Colonic mucosa (tissue), 4 donors: ENCODE measurements at places on chromosomes 1 and 21. TPM values are rescaled to one million over a fixed set of nuclear protein-coding genes. Genes with fewer than 3 reads are reported as not detected.

SLAMF9 gene
- not detected for total RNA-seq

- DNase-seq: no peak
- H3K27me3 ChIP-seq: no peaks in the 10 kb centered on the region
- H3K36me3 ChIP-seq: peaks cover 5% of the 10 kb centered on the region
- H3K4me3 ChIP-seq: no peak overlapping the region
- H3K27ac ChIP-seq: no peak overlapping the region
Observed at GRCh38 chr1:27292106-27292505, 29.9 kb upstream of the TMEM222 start.

DNA sequence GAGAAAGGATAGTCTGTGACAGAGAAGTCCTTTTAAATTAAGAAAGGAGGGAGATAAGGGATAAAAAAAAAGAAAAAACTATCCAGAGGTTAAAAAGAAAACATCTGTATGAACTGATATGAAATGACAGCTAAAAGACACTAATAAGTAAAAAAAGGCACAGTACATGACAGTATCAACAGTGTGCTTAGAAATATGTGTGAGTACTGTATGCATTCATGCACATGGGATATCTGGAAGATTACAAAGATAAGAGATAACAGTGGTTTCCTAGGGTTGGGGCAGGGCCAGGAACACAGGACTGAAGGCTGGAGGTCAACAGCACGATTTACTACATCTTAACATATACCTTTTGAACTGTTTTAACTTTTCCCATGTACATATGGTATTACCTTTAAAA, 13.3 kb downstream of the PTP4A2 start:
- H3K4me1 ChIP-seq: peaks cover 25% of the 10 kb centered on the region
- H3K27me3 ChIP-seq: no peaks in the 10 kb centered on the region
- peak overlapping the region; percentile 45 for H3K27ac ChIP-seq
- no peak overlapping the region for H3K4me3 ChIP-seq
- no peaks in the 10 kb centered on the region for H3K36me3 ChIP-seq
- DNase-seq: no peak

SDHB gene
- total RNA-seq: 208 TPM

SLFNL1 gene
- total RNA-seq: 0.27 TPM

- no peaks in the 10 kb centered on the region for H3K36me3 ChIP-seq
- no peak overlapping the region for H3K27ac ChIP-seq
- no peak overlapping the region for H3K4me3 ChIP-seq
Observed at GRCh38 chr1:113934511-113935055, 5.5 kb downstream of the HIPK1 start.

DNA sequence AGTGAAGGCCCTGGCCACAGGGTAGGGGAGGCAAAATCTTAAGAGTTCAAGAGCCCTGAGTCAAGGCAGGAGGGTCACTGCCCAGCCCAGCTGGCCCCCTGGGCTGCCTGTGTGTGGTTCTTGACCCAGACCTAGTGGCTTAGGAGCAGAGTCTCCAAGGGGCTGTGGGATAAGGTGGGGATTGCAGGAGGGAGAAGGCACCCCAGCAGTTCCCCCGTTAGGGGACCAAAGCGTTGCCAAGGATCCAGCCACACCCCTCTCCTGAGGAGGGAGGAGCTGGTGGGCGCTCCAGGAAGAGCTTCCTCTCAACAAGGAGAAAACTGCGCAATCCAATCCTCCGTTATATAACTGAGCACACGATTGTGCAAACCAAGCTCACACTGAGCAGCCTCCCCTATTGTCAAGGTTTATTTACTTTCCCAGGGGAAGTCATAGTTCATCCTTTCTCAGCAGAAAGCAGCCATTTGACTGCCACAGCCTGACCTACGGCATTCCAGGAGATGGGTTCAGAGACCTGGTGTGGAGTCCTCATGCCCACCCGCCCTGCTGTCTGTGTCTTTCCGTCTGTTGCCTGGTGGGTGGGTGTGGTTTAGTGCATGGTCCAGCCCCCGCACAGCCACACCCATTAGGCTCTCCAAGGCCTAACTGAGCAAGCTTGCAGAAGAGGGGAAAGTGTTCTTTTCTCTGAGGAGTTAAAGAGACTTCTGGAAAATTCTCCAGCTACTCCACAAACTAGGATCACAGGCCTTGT, 3.5 kb downstream of the EPHX1 start:
- H3K36me3 ChIP-seq: no peaks in the 10 kb centered on the region
- DNase-seq: peak; percentile 76
- no peak overlapping the region for H3K4me3 ChIP-seq
- H3K27me3 ChIP-seq: no peaks in the 10 kb centered on the region

GRCh38 chr21:16117851-16118590, 388.2 kb downstream of the USP25 start:
- H3K27me3 ChIP-seq: no peaks in the 10 kb centered on the region
- no peak overlapping the region for H3K4me3 ChIP-seq
- no peaks in the 10 kb centered on the region for H3K36me3 ChIP-seq

PDZK1 gene
- 0.98 TPM for total RNA-seq

PTGFR gene
- total RNA-seq: 0.35 TPM

DNA sequence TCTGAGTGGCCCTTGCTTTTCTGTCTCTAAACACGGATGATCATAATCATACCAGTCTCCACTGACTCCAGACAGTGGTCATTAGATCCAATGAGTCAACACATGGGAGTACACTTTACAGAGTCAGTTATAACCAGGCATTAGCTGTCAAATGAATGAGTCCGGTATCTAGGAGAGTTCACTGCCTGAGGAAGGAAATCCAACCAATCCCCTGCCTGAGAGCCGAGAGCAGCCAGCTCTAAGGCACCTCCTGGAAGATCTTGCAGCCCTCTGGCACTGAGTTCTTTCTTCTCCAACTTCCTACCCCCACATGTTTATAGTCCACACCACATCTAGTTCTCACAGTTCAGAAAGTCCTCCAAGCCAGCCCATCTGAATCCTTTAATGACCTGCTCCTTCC, 29.4 kb upstream of the RBM15 start:
- DNase-seq: no peak
- H3K36me3 ChIP-seq: no peaks in the 10 kb centered on the region
- H3K27me3 ChIP-seq: no peaks in the 10 kb centered on the region

DNA sequence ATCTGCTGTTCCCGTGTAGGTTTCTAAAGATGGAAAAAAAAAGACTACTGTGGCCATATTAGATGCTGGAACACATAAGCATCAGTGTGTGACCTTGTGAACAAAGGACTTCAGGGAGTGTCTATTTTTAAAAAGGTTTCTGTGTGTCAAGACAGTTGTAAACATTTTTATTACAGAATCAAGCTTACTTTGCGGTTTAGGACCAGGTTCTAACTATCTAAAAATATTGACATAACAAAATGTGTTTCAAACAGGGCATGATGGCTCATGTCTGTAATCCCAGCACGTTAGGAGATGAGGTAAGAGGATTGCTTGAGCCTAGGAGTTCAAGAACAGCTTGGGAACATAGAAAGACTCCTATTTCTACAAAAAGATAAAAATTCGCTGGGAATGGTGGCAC, 7.1 kb upstream of the DDI2 start:
- no peaks in the 10 kb centered on the region for H3K36me3 ChIP-seq
- H3K4me3 ChIP-seq: no peak overlapping the region
- H3K27me3 ChIP-seq: no peaks in the 10 kb centered on the region

- DNase-seq: no peak
- H3K27me3 ChIP-seq: no peaks in the 10 kb centered on the region
- H3K27ac ChIP-seq: no peak overlapping the region
- no peaks in the 10 kb centered on the region for H3K36me3 ChIP-seq
Observed at GRCh38 chr1:221105578-221105977, 226.3 kb downstream of the HLX start.

GRCh38 chr1:154753426-154753825, 116.7 kb downstream of the KCNN3 start:
- DNase-seq: no peak
- no peak overlapping the region for H3K4me3 ChIP-seq
- H3K27me3 ChIP-seq: no peaks in the 10 kb centered on the region
- H3K36me3 ChIP-seq: no peaks in the 10 kb centered on the region
- no peaks in the 10 kb centered on the region for H3K4me1 ChIP-seq

- H3K4me3 ChIP-seq: no peak overlapping the region
- no peak for DNase-seq
- H3K27me3 ChIP-seq: no peaks in the 10 kb centered on the region
- H3K27ac ChIP-seq: no peak overlapping the region
- H3K36me3 ChIP-seq: no peaks in the 10 kb centered on the region
Observed at GRCh38 chr1:118110580-118110979, 74.4 kb downstream of the SPAG17 start.
